Activated CD4-positive, alpha-beta T cell treated with anti-CD3 and anti-CD28 coated beads, Interleukin-10, Interleukin-2, amounts not matched to agents 100 ng/mL and 50 ng/mL, durations not matched to agents 16 hours and 8 hours (primary cell): ENCODE measurements at places on chromosomes 3 and 15.

DNA sequence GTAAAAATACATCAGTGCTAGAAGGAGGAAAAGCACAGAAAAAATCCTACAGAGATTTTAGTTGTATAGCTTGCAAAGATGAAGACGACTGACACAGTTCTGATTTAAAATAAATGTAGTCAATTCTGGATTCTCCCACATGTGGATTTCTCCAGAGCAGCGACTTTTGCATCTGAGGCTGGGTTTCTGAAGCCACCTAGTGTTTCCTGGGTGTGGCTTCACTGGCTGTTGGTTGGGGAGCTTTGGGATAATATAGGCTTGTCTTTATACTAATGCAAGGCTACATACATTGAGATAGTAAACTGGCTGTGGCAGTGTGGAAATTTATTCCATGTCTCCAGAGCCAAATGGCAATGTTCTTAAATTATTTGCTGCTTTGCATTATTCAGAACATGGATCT, 158.1 kb upstream of the FEZF2 start:
- DNase-seq: no peak

- DNase-seq: no peak
These were observed 12.0 kb downstream of the RAB6B start for GRCh38 chr3:133883641-133884040.

GRCh38 chr15:85649372-85649771, 145.4 kb downstream of the KLHL25 start:
- peak; percentile 63 for DNase-seq

GRCh38 chr15:40092256-40092978, 16.3 kb downstream of the BMF start:
- no peak for DNase-seq

DNA sequence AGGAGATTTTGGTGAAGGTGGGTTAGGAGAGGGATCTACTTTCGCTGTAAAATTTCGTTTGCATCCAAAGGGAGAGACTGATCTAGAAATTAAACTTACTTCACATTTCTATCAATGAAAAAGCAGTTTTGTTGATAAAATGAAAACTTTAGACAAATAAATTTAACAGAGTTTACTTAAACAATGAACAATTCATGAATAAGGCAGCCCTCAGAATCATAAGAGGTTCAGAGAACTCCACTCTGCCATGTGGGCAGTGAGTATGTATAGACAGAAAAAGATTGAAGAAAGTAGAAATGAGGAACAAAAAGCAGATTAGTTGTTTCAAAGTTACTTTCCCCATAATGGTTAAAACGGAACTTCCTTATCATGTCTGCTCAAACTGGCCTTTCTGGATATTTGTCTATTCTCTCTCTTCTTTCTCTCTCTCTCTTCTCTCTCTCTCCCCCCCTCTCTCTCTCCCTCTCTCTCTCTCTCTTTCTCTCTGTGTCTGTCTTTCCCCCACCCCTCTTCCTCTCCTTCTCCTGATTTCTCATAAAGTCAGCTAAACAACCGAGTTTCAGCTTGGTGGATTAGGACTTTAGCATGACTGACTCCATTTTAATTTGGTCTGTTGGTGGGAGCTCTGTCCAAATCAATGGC, 248.9 kb downstream of the TJP1 start:
- DNase-seq: no peak
